ENCODE measurements at places on chromosomes 5 and 9. TPM values are rescaled to one million over a fixed set of nuclear protein-coding genes. Genes with fewer than 3 reads are reported as not detected.

GRCh38 chr5:152170350-152170749 is 234.7 kb downstream of the NMUR2 start:
- DNase-seq: no peak

GRCh38 chr9:19101203-19101602 is 1.5 kb downstream of the HAUS6 start:
- no peak for DNase-seq

- peak; percentile 40 for DNase-seq
Observed at GRCh38 chr5:172932313-172933017, 26.8 kb upstream of the RPL26L1 start.

DNA sequence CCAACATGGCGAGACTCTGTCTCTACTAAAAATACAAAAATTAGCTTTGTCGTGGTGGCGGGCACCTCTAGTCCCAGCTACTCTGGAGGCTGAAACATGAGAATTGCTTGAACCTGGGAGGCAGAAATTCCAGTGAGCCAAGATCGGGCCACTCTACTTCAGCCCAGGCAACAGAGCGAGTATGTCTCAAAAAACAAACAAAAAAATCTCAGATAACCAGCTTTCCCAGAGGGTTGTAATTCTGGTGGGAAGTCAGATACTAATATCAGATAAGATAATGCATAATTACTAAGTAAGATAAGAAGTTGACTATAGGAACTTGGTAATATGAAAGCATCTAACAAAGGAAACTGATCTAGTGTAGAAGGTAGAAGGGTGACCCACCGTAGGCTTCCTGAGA is 60.6 kb downstream of the PCDH1 start:
- no peak for DNase-seq

GRCh38 chr9:126223798-126224531 is 102.7 kb upstream of the MVB12B start:
- DNase-seq: no peak

The EMB gene
- total RNA-seq: 0.59 TPM

The SLC6A19 gene
- not detected for total RNA-seq

Measured in RPMI7951 (cell line).